ENCODE measurements at places on chromosomes 3 and 15. TPM values are rescaled to one million over a fixed set of nuclear protein-coding genes. Genes with fewer than 3 reads are reported as not detected.

MINAR1 gene
- 3.3 TPM for total RNA-seq

NANOGP8 gene
- total RNA-seq = not detected

RASL12 gene
- total RNA-seq = 7.0 TPM

ANKRD63 gene
- 104 TPM for total RNA-seq

TMEM62 gene
- total RNA-seq = 8.6 TPM

CLDN18 gene
- total RNA-seq = not detected

A4GNT gene
- total RNA-seq = not detected

DNA sequence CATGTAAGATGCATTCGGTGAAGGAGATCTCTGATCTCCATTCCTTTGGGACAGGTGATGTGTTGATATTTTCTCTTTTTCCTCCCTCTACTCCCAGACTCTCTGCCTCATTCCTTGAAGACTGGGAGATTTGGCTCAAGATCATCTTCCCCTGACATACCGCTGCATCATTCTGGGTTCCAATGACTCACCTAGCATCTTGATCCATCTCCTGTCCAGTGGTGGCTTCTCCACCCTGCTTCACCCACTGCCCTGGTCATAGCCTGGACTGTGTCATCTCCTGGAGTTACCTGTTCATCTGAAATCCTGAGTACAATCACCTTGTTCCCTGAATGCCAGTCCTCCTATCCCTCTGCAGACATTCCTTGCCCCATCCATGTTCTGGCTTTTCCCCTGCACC lies 57.4 kb upstream of the TRAK1 start:
- no peak for DNase-seq

DNA sequence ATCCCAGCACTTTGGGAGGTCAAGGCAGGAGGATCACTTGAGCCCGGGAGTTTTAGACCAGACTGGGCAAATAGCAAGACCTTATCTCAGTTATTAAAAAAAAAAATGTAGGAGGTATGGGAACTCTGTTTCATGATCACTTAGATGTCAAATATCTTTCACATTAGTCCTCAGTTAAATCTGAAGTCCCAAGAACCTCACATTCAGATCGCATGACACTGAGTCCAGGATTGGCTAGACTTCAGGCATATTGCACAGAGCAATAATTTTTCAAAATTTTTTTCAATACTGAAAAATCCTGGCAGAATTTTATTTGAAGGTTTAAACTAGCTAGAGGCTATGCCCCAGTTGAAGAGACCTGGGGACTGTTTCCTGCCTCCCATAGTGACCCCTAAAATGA lies 56.3 kb upstream of the ZNF148 start:
- DNase-seq = no peak

DNA sequence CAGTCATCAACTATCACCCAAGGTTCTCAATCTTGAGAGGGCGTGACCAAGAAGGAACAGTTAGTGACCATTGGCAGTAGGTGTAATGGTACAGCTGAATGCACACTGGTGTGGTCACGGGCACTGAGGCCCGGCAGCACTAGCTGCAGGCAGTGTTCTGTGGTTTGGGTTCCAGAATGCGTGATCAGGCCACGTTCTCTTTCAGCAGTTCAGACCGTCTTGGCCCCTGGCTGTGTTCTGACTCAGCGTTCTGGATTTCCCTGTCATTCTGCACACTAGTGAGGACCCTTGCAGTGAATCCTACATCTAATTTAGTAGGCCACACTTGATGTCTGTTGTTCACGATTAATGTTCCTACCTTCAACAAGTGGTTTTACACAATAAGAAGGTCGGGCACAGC lies 220.5 kb upstream of the SLCO3A1 start:
- no peak for DNase-seq

- DNase-seq = no peak
These were observed 25.4 kb downstream of the SLC51A start for GRCh38 chr3:196241704-196242103.

GRCh38 chr15:28900892-28901586 lies 15.3 kb downstream of the APBA2 start:
- no peak for DNase-seq

GRCh38 chr3:50605901-50606326 lies 5.7 kb downstream of the CISH start:
- no peak for DNase-seq

GRCh38 chr15:81133782-81134461 lies at the start of gene CFAP161:
Gene CFAP161, plus strand, starts transcription at chr15:81134270. Its CDS starts 60 bp downstream, at chr15:81134330.
- peak; percentile 86 for DNase-seq

DNA sequence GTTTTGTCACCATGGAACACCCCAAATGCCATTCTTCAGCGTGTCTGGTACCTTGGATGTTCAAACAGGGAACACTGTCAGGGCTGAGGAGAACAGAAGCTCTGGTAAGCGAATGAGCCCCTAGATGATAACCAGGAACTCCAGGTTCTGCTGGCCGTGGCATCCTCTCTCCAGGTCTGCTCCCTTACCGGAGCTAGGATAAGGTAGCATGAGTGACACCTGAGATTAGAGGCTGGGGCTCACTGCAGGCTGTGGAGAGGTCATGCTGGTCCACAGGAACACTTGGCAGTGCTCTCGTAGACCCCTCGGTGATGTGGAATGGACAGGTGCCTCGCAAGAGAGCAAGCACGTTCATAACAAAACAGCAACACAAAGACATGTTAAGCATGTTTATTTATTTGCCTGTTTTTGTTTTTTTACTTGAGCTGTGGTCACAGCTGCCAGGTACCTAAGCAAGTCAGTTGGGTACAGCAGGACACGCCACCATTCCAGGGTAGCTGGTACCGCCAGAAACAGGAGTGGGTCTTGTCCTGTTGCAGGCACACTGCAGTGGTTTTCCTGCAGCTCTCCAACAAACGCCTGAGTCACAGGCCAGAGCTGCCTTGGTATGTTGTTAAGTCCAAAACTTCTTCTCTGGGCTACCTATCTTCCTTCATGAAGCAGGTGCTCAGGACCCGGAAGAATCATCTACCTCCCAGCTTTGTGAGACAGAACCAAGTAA lies 4.6 kb downstream of the RBM15B start:
- DNase-seq = no peak

GRCh38 chr3:181173227-181173626 lies 183.7 kb upstream of the DNAJC19 start:
- no peak for DNase-seq

GRCh38 chr15:42121682-42122081 lies 27.3 kb upstream of the PLA2G4D start:
- DNase-seq = no peak

Data from cardiac muscle cell (in vitro differentiated cells and primary cell).